ENCODE measurements at places on chromosomes 4 and X.

DNA sequence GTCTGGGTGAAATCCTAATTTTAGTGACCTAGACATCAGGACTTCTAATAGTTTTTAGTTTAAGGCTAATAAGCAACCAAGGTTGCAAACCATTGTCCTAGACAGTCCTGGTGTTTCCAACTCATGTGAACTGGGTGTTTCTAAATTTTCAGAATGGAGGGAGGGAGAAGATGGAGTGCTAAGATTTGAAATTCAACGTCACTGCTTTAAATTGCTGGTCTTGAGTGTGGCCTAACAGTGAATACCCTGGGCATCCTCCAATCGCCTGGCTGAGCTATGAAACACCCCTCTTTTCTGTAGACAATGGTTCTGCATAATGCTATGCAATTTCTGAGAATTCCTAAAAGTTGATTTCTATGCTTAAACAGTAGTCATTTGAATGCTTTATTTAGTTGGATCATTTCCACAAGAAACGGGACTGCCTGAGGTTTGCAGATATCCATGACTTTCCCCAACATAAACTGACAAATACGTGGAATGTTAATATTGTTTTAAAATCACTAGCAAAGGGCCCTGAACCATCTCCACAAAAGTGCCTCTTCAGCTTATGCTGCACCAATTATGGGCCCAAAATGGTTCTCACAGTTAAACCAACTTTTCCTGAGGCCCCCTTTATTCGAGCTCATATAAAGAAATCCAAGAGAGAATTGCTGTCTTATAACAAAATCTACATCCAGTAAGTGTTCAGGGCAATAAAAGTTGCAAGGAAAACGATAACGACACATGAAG lies 1.1 kb downstream of the FBXL5 start:
- DNase-seq = no peak

- DNase-seq = no peak
Observed at GRCh38 chr4:81180916-81181315, 34.1 kb downstream of the PRKG2 start.

- DNase-seq = no peak
Observed at GRCh38 chr4:88429401-88429800, 27.5 kb upstream of the HERC5 start.

- DNase-seq = no peak
Observed at GRCh38 chrX:132740316-132741123, 217.9 kb downstream of the HS6ST2 start.

DNA sequence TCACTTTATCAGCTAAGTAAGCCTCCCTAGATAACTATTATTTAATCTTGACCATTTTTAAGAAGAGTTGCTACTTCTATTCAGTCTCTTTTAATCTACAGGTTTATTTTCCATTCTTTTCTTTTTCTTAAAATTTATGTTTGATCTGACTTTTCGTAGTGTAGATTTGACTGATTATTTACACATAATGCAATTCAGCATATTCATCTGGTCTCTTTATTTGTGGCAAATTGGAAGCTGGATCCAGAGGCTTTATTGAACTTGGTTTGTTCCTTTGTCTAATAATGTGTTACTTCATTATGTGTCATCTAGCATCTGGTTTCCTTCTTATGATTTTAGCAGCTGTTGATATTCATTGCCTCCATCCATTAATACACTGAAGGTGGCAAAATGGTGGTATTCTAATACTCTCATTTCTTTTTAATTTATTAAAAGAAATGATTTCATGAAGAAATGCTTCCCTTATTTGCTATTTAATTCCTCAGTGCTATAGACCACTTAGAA lies 113.0 kb downstream of the FBXW7 start:
- no peak for DNase-seq

- DNase-seq = no peak
Observed at GRCh38 chr4:121164291-121164690, at the start of gene TNIP3. TNIP3 (minus strand) TSS chr4:121164321; CDS start chr4:121164125, 196 bp downstream.

DNA sequence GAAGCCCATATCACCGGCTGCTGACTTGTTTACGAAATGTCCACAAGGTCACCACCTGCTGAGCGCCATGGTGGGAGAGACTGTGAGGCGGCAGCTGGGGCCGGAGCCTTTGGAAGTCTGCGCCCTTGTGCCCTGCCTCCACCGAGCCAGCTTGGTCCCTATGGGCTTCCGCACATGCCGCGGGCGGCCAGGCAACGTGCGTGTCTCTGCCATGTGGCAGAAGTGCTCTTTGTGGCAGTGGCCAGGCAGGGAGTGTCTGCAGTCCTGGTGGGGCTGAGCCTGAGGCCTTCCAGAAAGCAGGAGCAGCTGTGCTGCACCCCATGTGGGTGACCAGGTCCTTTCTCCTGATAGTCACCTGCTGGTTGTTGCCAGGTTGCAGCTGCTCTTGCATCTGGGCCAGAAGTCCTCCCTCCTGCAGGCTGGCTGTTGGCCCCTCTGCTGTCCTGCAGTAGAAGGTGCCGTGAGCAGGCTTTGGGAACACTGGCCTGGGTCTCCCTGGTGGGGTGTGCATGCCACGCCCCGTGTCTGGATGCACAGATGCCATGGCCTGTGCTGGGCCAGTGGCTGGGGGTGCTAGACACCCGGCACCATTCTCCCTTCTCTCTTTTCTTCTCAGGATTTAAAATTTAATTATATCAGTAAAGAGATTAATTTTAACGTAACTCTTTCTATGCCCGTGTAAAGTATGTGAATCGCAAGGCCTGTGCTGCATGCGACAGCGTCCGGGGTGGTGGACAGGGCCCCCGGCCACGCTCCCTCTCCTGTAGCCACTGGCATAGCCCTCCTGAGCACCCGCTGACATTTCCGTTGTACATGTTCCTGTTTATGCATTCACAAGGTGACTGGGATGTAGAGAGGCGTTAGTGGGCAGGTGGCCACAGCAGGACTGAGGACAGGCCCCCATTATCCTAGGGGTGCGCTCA lies 8.7 kb upstream of the MSANTD1 start:
- DNase-seq = no peak

- no peak for DNase-seq
Observed at GRCh38 chr4:83118869-83119268, 4.3 kb upstream of the PLAC8 start.

- no peak for DNase-seq
Observed at GRCh38 chr4:177386278-177386815, 55.9 kb downstream of the AGA start.

- no peak for DNase-seq
Observed at GRCh38 chr4:123110147-123110546, 187.8 kb upstream of the NUDT6 start.

DNA sequence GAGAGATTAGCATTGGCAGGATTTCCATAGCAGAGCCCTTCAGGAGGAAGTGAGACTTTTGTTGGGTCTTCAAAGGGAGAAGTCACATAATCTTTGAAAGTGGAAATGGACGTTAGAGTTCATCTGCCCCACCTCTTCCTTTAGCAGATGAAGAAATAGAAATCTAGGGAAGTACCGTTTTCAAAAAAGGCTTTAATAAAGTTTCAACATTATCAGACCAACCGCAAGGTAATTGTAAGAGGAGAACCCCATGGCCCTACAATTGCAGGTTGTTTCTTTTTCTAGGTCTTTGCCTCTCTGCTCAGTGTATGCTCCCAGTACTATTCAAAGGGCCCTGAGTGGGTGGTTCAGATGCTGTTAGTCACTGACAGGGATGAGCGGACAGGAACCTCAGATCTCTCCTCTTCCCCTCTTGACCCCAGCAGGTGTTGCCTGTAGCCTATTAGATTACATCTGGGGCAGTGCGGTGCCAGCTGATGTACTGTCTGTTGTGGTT lies 48.6 kb upstream of the AP1S2 start:
- DNase-seq = no peak

DNA sequence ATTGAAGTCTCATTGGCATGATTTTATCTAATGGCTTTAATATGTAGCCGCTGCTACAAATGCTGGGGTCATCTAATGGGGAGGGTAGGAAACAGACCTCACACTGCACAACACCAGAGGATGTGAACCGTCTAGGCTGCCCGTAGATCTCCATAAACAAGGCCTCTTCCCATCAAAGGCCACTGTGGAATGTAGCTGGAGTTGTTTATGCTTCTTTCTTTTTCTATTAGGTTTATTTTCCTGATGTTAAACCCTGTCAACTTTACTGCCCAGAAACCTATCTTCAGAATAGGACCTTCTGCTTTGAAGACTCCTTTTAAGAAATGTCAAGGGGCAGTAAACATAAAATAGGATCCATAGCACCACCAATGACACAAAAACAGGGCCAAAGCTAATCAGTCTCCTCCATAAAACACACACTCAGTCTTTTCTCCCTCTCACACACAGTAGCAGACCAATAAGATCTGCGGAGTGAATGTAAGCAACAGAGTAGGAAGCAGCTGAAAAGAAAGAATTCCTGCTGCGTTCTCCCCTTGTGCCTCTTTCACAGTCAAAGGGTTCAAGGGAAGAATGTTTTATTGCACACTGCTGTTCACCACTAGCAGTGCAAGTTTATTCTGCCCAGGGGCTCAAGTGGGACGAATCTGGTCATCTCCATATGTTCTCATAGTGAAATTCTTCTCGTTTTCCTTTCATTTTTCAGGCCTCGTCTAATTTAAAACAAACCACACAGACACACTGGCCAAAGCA lies 72.2 kb downstream of the MAML3 start:
- no peak for DNase-seq

DNA sequence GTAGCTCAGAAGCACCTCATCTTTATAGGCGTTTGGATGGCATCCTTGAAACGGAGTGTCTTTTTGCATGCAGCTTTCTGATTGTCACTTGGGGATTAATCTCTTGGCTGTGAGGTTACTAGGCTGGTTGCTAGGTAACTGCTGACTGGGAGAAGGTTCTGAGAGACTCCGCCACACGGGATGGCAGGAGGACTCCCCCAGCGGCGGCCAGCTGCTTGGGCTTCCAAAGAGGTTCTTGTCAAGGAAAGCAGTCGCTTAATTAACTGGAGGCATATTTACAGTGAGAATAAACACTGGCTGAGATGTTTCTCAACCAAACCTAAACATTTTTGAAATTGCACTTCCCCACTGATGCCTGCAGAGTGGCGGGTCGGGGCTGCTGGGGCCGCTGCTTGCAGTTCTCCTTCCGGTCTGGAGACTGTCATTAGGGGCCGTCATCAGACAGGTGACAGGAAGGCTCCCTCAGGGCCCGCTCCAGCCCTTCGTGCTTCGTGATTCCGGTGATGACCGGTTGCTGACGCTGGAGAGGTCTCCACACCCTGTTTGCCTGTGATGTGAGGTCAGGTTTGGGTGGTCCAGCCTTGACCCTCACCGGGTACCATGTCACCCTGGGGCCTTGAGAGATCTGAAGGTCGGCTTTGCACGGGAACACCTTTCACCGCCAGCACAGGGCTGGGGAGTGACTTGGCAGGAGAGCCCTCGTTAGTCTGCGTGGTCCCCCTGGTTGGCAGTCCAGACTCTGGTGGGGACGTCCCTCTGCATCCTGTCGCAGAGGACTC lies 9.1 kb downstream of the NSG1 start:
- DNase-seq = no peak

- no peak for DNase-seq
Observed at GRCh38 chr4:76821641-76822040, 76.3 kb downstream of the SOWAHB start.

DNA sequence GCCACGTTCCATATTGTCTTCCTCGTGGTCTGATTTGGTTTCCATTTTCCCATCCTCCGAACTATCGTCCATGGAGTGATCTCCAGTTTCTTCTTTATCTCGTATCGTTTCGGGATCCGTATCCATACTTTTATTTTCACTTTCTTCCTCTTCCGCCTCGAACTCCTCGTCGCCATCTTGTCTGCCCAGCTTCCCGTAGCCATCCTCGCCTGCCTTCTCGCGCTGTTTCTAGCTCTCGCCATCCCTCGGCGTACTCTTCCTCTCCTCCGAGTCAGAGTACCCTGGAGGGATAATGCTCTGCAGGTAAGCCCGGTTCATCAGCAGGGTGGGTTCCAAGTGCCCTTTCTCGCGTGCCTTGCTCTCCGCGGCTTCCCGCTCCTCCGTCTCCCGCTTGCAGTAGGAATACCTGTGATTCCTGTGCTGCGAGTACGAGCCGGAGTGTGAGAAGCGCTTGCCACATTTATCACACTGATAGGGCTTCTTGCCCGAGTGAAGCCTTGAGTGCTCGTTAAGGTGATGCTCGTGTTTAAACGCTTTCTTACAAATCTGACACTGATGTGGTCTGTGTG lies 134.5 kb upstream of the TAPT1 start:
- no peak for DNase-seq

DNA sequence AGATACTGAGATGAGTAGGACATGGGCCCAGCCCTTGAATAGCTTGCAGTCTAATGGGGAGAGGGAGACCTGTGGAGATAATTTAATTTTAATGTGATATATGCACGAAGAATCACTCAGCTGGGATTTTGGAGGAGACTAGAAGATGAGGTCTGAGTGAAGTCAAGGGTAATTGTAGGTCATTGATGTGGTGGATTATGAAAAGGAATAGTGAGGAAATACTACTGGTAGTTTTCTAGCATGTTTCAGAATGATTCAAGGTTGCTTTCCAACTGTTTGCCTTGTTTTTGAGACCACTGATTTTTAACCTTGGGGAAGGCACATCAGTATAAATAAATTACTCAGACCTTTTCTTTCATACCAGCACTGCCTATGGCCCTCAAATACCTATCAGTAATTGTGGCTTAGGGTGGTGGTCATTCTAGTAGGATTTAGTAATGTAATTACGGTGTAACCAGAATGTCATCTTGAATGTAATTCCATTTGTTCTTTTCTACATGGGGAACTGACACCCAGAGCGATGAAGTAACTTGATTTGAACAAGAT lies 25.6 kb downstream of the PTTG2 start:
- DNase-seq = no peak

DNA sequence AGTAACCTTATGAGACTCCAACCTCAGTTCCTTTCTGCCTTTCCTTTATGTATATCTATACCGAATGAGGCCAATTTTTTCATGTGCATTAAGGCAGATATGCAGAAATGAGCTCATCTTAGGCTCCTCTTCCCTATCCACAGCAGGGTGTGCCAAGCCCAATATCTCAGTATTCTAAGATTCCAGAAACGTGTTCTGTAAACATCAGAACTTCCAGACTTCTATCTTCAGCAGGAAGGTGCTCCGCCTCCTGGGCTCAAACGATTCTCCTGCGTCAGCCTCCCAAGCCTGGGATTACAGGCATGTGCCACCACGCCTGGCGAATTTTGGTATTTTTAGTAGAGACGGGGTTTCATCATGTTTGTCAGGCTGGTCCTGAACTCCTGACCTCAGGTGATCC lies 31.0 kb upstream of the CCNG2 start:
- no peak for DNase-seq

DNA sequence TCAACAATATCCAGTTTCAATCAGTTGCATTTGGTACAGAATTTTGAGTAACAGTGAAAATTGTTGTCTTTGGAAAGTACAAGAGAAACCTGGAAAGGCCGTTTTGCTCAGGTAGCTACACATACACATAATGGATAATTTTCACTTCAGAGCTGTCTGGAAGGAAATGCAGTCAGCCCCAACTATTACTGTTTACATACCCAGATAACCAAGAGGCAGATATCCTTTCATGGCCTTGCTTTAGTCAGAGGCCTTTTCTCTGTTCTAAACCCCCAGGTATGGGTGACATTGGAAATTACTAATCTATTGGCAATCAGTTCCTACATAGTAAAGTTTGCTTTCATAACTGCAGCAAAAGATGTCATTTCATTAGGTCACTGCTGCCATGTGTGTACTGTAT lies 244.9 kb upstream of the EMCN start:
- DNase-seq = no peak

- DNase-seq = no peak
Observed at GRCh38 chr4:68927165-68927564, 24.4 kb downstream of the UGT2A3 start.
